ENCODE measurements at places on chromosomes 1 and 21.

DNA sequence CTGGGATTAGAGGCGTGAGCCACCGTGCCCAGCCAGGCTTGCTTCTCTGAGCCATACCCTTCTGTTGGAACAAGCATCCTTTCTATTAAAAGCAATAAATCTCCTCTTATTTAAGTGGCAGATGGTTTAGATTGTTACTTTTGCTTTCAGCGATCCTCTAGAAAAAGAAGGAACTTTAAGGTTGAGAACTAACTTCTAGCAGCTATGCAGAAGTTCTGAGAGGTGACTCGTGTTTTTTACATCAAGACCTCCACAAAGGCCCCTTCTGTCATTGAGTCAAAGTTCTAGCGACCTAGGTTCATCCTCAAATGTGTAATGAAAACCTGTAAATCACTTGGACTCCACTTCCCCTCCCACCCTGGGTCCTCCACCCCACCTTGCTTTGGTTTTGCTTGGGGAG lies 30.8 kb downstream of the PLEKHO1 start:
- DNase-seq = no peak

- peak; percentile 61 for DNase-seq
These were observed 643 bp downstream of the CFAP298 start for GRCh38 chr21:32611471-32611997.

DNA sequence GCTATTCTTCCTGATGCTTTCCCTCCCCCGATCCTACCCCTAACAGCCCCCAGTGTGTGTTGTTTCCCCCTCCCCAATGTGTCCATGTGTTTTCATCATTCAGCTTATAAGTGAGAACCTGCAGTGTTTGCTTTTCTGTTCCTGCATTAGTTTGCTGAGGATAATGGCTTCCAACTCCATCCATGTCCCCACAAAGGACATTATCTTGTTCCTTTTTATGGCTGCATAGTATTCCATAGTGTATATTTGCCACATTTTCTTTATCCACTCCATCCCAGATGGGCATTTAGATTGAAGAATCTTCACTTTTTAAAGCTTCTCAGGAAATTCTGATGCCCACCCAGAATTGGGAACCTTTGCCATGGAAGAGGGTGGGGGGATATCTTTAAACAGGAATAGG lies 19.0 kb upstream of the SLC2A1 start:
- DNase-seq = no peak

GRCh38 chr1:198678301-198678836 lies 39.5 kb downstream of the PTPRC start:
- peak; percentile 56 for DNase-seq

GRCh38 chr1:150404465-150404864 lies 40.5 kb downstream of the RPRD2 start:
- no peak for DNase-seq

GRCh38 chr1:206883876-206884275 lies 13.4 kb upstream of the IL24 start:
- DNase-seq = no peak

GRCh38 chr1:155086128-155086741 lies 7.6 kb downstream of the EFNA3 start:
- peak; percentile 93 for DNase-seq

Measured in activated CD8-positive, alpha-beta T cell treated with anti-CD3 and anti-CD28 coated beads for 36 hours (primary cell).